Brain microvascular endothelial cell (primary cell): ENCODE measurements at places on chromosomes 2 and 18.

- DNase-seq = no peak
Measured at GRCh38 chr2:106866641-106867040, 19.3 kb downstream of the ST6GAL2 start.

- DNase-seq = no peak
Measured at GRCh38 chr2:20106746-20107145, 55.3 kb upstream of the LAPTM4A start.

GRCh38 chr2:219213486-219214071 lies 5.2 kb downstream of the ABCB6 start:
- no peak for DNase-seq

GRCh38 chr18:35460736-35461161 lies 37.0 kb downstream of the INO80C start:
- DNase-seq = no peak

DNA sequence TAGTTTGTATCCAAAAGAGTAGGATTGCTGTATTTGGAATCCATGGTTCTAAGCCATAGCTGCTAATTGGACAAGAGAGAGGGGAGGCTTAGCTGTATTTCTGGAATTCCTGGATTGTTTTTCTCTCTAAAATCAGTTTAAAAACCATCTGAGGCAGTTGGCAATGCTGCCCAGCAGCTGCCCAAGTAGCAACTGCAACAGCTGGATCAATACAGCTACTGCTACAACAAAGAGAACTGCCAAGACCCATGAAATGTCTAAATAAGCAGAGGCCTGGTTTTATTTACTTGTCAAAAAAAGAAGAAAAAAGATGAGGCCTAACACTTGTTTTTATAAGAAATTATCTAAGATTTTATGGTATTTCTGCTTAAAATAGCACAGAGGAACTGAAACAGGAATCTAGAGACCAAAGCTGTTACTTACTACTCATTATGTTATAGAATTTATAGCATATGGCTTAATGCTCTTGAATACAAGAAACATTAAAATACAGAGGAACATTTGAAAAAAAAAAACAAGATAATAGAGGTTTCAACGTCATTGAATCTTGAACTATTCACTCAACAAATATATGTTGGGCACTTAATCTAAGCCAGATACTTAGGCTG lies 39.1 kb downstream of the TMEFF2 start:
- DNase-seq = no peak

DNA sequence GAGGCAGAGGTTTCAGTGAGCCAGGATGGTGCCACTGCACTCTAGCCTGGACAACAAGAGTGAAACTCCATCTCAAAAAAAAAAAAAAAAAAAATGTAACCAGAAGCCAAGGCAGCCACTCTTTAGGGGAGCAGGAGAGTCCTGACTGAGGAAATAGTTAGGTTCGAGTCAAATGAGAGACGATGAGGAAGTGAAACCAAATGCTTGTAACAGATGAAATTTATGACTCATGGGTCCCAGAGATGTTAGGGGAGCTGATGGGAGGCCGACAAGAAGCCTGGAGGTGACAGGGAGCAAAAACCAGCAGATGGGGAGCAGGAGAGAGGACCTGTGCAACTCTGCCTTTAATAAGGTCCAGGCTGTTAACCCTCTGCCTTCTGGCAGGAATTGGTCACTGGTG lies 756.1 kb upstream of the DDX18 start:
- no peak for DNase-seq

DNA sequence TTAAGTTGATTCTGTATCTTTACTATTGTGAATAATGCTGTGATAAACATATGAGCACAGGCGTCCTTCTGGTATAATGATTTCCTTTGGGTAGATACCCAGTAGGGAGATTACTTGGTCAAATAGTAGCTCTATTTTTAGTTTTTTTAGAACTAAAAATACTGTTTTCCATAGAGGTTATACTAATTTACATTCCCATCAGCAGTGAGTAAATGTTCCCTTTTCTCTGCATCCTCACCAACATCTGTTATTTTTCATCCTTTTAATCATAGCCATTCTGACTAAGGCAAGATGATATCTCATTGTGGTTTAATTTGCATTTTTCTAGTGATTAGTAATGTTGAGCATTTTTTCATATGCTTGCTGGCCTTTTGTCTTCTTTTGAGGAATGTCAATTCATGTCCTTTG lies 35.1 kb downstream of the PMS1 start:
- no peak for DNase-seq

- DNase-seq = no peak
Measured at GRCh38 chr2:96530474-96531357, 5.8 kb upstream of the ARID5A start.

- DNase-seq = no peak
Measured at GRCh38 chr2:152655880-152656279, 61.4 kb downstream of the PRPF40A start.

- no peak for DNase-seq
Measured at GRCh38 chr2:72108121-72108520, 39.5 kb downstream of the CYP26B1 start.

DNA sequence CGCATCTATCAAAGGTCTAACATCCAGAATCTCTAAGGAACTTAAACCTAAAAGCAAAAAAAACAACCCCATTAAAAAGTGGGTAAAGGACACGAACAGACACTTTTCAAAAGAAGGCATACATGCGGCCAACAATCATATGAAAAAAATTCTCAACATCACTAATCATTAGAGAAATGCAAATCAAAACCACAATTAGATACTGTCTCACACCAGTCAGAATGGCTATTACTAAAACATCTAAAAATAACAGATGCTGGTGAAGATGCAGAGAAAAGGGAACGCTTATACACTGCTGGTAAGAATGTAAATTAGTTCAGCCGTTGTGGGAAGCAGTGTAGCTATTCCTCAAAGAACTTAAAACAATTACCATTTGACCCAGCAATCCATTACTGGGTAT lies 38.0 kb downstream of the PPP3R1 start:
- no peak for DNase-seq

DNA sequence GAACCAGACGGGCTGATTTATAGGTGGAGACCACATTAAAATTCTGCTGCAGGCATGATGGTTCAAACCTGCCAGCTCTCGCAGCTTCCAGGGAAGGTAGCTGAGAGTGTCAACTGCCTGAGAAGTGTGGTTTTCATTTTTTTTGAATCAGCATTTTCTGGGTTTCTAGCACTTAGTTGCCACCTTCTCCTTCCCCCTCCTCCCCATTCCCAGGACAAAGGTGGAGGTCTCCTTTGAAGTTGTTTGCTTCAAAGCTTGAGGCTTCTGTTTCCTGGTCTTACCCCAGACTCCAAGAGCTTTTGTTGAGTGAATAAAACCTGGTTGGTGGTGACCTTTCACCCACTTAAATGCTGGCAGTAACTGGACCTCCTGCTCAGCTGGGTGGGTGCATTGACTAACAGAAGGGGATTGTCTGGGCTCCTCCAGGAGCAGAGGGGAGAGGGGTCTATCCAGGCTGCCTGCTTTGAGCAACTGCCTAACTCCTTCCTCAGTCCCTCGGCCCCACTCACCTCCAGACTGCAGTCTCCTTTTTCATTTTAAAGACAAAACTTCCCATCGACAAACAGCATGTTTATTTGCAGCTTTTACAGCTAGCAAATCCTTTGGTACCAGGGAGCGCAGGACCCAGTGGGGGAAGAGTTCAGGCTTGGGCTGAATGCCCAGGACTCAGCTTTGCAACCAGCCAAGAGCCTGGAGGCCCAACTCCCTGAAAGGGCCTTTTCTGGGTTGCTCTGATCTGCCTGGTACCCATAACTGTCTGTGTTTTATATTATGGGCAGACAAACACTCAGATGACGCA lies 3.5 kb downstream of the RHOB start:
- DNase-seq = peak; percentile 78

GRCh38 chr2:120661551-120661950 lies 74.1 kb upstream of the GLI2 start:
- no peak for DNase-seq

DNA sequence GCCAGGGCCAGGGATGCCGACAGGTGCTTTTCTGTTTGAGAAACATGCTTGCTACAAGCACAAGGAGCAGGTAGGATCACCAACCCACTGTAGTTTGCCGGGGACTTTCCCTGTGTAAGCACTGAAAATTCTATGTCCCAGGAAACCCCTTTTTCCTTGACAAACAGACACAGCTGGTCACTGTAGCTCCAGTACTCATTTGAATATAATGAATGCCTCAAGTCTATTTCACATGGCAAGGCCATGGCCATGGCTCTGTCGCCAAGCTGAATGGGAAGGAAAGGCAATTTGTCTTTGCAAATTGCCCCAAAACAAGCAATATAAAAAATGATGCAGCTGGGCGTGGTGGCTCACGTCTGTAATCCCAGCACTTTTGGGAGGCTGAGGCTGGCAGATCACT lies 49.6 kb upstream of the IGFBP2 start:
- no peak for DNase-seq

- DNase-seq = no peak
Measured at GRCh38 chr18:79904357-79905147, 46.9 kb downstream of the SLC66A2 start.

DNA sequence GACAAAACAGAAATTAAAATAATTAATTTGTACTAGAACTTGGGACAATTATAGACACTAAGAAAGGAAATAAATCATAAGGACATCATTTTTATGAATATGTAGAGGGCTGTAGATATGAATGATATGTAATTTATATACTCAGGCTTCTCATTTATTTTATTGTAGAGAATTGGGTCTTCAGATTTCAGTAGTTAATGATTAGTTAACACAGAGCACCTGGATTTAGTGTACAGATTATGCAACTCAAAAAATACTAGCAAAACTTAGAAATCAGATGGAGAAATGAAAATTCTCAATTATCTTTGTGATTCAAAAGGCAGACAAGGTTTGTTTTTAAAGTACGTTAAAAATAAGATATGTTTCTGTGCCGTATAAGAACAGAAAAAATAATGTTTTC lies 1311.7 kb upstream of the SLC39A10 start:
- no peak for DNase-seq

- DNase-seq = no peak
Measured at GRCh38 chr2:40220177-40220925, 231.5 kb downstream of the SLC8A1 start.

- no peak for DNase-seq
Measured at GRCh38 chr2:46245869-46246268, 51.3 kb upstream of the EPAS1 start.

- DNase-seq = no peak
Measured at GRCh38 chr2:230868947-230869913, 4.5 kb downstream of the ITM2C start.

- no peak for DNase-seq
Measured at GRCh38 chr2:15753811-15754702, 162.4 kb downstream of the DDX1 start.

- DNase-seq = no peak
Measured at GRCh38 chr18:50306944-50307343, 19.5 kb upstream of the CXXC1 start.

DNA sequence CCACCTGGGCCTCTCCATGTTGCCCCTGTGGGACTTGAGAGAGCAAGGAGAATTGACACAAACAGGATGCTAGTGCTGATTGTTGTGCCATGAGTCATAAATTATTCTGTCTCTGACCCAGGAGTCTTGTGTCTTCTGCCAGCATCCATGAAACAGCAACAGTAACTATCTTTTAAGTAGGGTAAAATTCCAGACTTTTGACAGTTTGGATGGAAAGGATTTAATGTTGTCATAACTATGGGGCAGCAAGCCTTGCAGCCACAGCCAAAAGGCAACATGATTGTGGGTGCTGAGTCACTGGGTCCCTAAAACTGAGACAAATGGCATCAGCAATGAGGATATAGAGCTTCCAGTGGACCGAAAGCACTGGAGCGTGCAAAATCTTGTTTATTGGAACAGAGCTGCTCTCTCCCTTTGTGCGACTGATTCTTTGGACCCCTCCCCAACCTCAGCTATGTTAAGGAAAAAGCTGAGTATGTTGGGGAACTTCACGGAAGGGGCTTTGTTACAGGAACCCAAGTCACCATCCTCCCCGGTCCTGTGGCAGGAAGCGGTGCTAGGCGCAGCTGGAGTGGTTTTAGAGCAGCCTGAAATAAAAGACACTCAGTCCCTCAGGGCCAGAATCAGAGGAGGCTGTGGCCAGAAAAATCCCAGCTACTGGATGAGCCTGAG lies 9.6 kb upstream of the ITPRIPL1 start:
- peak; percentile 51 for DNase-seq

GRCh38 chr2:31933066-31933465 lies 77.7 kb downstream of the MEMO1 start:
- DNase-seq = no peak

GRCh38 chr2:223247136-223247535 lies 195.1 kb downstream of the KCNE4 start:
- peak; percentile 33 for DNase-seq

GRCh38 chr2:224479826-224480225 lies 77.9 kb upstream of the FAM124B start:
- DNase-seq = no peak

DNA sequence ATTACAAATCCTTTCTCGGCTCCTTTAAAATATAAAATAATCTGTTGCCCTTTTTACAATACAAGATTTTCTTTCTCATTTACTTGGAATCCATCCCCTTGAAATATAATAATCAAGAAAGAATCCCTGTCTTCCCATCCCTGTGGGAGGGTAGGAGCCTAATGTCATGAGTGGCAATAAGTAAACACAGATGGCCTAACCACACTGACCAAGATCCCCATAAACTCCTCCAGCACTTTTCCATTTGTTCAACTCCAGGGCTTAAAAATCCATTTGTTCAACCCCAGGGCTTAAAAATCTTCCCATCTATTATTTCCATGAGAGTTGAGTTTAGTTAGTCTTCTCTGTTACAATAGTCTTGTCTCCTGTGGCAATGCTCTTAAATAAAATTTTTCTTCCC lies 297.6 kb downstream of the CDH7 start:
- DNase-seq = no peak

- DNase-seq = peak; percentile 49
Measured at GRCh38 chr2:28544405-28544921, 48.6 kb downstream of the PLB1 start.

- DNase-seq = no peak
Measured at GRCh38 chr18:65922103-65922502, 171.3 kb downstream of the CDH7 start.

DNA sequence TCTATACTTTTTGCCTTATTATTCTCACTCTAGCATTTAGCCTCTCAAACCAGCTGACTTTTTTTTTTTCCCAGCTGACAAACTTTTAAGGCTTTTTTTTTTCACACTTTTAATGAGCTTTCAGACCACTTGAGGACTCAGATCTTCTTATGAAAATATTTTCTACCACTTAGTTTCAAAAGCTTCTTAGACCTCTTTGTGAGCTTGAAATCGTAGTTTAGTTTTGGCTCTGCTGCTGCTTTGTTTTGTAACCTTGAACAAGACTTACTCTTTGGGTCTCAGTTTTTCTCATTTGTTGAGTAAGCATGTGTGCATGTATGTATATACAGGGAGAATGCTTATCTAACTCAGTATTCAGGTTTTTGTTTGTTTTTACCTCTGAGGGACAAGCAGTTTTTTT lies 3.5 kb downstream of the NBEAL1 start:
- no peak for DNase-seq

- peak; percentile 82 for DNase-seq
Measured at GRCh38 chr2:98912221-98912851, 23.7 kb downstream of the CRACDL start.

DNA sequence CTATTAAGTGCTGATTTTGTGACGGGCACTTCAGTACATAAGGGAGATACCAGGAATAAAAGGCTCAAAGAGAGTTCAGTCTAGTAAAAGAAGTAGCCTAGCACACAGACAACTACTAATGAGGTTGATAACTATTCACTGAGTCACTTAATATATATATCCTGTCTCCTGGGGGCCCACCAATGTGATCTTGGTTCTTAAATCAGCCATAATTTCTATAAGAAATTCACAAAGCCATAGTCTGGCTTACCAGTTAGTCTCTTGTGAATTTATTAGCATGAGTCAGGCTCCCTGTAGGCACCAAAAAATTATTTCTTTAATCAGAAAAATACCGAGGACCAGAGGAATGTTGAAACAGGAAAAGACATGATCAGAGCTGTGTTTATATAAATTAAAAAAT lies 10.4 kb downstream of the KCNE4 start:
- peak; percentile 45 for DNase-seq
